ENCODE measurements at places on chromosomes 12 and 14. TPM values are rescaled to one million over a fixed set of nuclear protein-coding genes. Genes with fewer than 3 reads are reported as not detected.
A peak's percentile ranks its signal among the peaks of the same experiment; 100 is the strongest.

- DNase-seq, result no peak
Measured at GRCh38 chr14:93044556-93044955, 71.2 kb downstream of the ITPK1 start.

- DNase-seq, result no peak
Measured at GRCh38 chr14:105912641-105913180, 386.3 kb downstream of the TMEM121 start.

PRPH gene
- total RNA-seq, result not detected

GRCh38 chr14:61025251-61026223, 44.5 kb downstream of the SLC38A6 start:
- peak; percentile 81 for DNase-seq

GRCh38 chr12:93050026-93050747, 121.1 kb upstream of the EEA1 start:
- DNase-seq, result no peak

DNA sequence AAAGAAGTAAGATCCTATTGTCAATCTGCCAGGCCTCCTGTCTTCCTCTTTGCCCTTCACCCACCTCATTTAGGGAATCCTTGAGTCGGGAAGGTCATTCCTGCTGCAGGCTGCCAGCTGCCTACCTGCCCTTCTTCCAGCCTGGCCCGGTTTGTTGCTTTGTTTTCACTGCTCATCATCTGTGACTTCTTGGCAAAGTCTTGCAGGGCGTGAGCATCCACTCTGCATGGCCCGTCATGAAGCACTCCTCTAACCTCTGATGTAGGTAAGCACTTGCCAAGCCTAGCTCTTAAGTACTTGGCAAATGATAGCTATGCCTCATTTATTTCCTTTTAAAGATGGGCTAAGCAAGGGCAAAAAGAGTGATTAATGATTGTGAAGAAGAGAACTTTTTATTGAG, 192.8 kb downstream of the NRXN3 start:
- no peak for DNase-seq

DNA sequence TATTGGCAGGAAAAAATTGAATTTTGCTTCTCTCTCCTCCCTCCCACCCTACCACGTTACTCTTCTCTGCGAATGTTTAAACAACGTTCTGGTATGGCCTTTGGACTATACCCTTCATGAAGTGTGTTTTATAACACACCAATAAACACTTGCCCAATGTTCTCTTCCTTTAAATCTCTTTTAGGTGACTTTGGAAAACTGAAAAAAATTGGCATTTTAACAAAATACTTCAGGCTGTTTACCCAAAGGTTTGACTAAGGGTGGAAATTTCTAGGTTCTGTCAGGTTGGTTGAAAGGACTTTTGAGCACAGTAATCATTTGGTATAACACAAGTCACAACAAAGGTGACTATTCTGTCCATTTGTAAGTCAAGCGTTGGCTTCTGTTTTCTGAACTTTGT, 446.8 kb downstream of the AEBP2 start:
- no peak for DNase-seq

GRCh38 chr12:14554281-14555007, 13.2 kb downstream of the PLBD1 start:
- DNase-seq, result no peak

DNA sequence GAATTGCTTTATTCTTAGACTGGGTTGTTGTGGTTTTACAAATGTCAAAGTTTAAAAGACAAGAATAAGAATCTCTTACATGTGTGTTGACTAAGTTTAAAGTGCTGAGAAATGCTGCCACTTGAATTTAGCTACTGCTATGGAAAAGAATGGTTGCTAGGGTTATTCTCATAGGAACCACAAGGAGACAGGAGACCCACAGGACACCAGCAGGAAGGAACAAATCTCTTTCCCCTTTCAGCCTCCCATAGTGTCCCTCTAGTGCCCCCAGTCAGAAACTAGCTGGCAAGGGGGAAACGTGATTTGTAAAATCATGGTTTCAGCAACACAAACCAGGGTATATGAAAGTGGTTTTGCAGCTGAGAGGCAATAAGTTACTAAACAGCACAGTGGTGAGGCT, 102.7 kb downstream of the ST8SIA1 start:
- no peak for DNase-seq

DNA sequence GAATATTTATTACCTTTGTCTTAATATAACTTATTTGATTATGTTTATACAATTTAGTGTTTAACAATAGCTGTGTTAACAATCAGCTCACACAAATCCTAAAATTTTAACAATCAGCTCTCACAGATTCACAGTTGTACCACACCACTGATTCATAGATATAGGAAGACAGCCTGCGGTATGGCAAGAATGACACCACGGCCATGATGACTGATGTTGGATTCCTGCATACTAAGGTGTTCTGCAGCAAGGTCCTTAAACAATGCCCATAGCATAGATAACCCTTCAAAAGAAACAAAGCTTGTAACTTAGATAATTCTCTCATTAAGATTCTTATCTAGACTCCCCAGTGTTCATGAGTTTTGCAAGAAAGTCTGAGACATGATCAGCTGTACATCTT, 3.9 kb upstream of the PYROXD1 start:
- no peak for DNase-seq

- no peak for DNase-seq
Measured at GRCh38 chr12:83265808-83266207, 579.1 kb downstream of the TMTC2 start.

KRT85 gene
- total RNA-seq, result not detected

NAV3 gene
- total RNA-seq, result 0.85 TPM

RPL10L gene
- total RNA-seq, result not detected

DNA sequence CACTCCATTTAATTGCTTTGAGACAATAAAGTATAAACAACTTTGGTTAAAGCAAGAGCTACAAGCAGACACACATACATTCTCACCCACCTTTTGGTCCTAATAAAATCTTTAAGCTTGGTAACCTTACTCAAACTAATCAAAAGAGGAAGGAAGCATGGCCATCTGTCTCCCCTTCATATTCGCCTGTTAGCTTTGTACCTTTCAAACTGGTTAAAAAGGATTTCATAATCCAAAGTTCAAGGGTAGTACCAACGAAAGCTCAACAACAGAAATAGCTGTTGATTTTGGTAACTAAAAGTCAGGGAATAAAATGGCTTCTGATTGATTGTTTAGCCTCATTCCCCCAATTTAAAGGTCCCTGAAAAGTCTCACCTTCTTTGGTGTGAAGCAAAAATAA, 456.9 kb downstream of the BCAT1 start:
- DNase-seq, result no peak

DNA sequence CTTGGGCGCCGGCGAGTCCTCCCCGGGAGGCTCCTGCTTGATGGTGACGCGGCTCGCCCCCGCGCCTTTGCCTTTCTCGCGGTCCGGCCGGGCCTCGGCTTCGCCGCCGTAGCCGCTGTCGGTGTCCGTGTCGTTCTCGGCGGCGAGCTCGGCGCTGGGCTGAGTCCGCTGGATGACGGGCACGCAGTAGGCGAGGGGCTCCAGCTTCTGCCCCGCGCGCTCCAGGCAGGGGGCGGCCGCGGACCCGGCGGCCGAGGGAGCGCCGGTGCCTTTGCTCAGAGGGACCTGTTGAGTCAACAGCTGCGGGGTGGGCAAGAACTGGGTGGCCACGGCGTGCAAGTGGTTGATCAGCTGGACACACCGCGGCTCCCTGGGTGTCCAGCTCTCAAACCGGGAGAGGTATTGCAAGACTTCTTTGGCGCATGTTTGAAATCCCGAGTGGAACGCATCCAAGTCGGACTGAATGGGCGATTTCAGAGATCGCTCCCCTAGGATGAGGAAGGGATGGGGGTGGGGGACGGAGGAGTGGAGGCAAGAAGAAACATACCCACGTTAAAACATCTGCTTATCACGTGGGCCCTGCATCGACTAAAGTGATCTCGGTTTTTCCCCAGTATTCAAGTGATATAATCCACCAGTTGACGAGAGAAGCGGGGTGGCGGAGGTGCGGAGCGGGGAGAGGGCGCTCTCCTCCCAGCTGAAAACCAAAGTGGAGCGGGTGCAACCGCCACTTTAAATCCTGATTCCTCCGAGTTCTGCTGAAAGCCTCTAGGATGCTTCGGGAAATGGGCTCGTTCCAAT, 2.0 kb downstream of the BHLHE41 start:
- DNase-seq, result no peak

GRCh38 chr14:61229475-61229888, 51.7 kb downstream of the TMEM30B start:
- DNase-seq, result no peak

DNA sequence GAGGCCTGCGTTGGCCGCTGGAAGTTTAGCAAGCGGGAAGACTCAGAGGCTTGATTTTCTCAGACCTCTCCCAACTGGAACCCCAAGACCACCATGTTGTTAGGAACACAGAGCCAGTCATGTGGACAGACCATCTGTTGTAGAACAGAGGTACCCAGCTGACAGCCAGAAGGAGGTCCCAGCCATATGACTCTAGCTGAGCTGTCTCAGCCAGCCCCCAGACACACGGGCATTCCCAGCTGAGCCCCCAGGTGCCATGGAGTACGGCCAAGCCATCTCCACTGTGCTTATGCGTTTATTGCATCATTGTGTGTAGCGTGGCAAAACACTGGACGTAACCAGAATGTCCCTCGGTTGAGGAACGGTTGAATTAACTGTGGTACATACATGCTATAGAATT, 421.9 kb downstream of the TMEM132D start:
- no peak for DNase-seq

Data from OCI-LY7 (cell line).